Fibroblast of mammary gland (primary cell): ENCODE measurements at places on chromosomes 3 and 15.

GRCh38 chr3:78204977-78205376 is 1165.1 kb downstream of the ROBO2 start:
- DNase-seq: peak; percentile 70

DNA sequence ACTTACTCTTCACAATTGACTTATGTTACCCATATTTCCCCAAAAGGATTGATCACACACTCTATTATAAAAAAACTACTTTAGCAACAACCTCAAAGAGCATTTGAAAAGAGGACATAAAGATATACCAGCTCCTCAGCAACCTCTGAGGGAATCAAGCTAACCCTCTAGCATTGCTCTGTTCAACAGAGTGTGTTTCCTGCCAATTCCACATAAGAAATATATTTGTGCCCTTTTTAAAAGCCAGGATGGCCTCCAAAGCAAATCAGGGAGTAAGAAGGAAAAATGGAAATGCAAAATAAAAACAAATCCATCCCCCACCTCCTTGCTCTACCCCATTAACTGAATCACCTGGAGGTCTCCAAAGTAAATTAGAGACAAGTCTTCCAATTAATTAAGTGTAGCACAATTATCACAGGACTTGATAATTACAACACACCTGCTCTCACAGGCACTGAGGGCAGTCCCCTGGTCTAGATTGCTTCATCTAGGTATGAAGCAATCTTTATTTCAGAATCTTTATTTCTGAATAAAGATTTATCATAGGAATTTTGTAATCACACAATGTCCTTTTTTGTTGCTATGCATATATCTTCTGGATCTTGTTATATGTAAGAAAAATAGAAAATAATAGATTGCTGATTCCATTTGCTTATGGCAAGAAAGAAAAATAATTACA is 34.8 kb downstream of the GPR176 start:
- DNase-seq: no peak

- DNase-seq: no peak
Measured at GRCh38 chr3:58531555-58531954, 5.4 kb downstream of the ACOX2 start.

DNA sequence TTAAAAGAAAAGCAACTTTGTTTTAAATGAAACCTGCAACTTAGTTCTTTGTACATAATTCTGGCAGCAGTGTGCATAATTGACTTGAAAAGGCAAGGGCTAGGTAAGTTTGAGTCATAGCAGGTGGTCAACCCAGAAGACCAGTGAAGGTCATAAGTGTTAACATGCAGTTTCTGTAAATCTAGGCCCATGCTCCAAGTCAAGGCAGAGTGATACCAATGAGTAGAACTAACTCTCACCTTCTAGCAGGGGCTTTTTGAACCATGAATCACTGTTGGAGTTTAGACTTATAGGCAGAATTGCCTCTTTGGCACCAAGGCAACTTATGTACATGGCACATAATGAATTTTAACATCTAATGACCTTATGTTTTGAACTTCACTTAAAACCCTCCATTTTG is 29.5 kb upstream of the IL20RB start:
- no peak for DNase-seq
